ENCODE measurements at places on chromosomes 6 and 20.

GRCh38 chr6:73562558-73562957 lies 41.7 kb upstream of the EEF1A1 start:
- DNase-seq: no peak

- DNase-seq: no peak
These were observed 347.9 kb downstream of the RFPL4B start for GRCh38 chr6:112695001-112695400.

DNA sequence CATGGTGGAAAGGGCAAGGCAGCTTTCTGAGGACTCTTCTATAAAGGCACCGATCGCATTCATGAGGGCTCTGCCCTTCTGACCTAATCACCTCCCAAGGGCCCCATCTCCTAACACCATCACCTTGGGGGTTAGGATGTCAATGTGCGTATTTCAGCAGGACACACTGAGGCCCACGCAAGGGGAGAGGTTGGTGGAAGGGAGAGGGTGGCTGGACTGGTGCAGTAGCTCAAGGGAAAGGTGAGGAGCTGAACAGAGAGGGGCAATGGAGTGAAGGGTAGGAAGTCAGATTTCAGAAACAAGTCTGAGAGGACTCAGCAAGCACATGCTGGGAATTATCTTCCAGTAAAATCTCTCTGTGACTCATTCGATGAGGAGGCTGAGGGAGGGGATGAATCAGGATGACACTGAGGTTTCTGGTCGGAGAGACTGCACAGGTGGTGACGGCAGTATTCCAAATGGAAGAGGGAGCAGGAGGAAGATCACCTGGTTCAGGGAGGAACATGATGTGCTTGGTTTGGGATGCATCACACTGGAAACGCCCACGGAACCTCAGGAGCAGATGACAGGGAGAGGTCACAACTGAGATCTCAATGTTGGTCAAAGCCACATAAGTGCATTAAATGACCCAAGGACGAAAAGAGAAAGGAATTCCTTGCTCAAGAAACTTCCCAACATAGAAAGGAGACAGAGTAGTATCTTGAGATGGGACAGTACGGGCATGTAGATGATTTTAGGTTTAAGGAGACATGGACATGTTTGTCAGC lies 67.1 kb downstream of the TFAP2A start:
- peak; percentile 63 for DNase-seq

- DNase-seq: peak; percentile 92
These were observed 147.6 kb upstream of the FAM83B start for GRCh38 chr6:54698974-54699373.

- DNase-seq: no peak
These were observed 49.3 kb downstream of the RIN2 start for GRCh38 chr20:19807191-19807945.

- no peak for DNase-seq
These were observed 63.3 kb downstream of the DAAM2 start for GRCh38 chr6:39855356-39855995.

All from trophoblast cell (in vitro differentiated cells and primary cell).